ENCODE measurements at places on chromosomes 13 and 19.

- no peak for DNase-seq
These were observed 1670.4 kb upstream of the SPRY2 start for GRCh38 chr13:82011355-82011754.

GRCh38 chr13:31367410-31367809 is 167.6 kb downstream of the B3GLCT start:
- no peak for DNase-seq

DNA sequence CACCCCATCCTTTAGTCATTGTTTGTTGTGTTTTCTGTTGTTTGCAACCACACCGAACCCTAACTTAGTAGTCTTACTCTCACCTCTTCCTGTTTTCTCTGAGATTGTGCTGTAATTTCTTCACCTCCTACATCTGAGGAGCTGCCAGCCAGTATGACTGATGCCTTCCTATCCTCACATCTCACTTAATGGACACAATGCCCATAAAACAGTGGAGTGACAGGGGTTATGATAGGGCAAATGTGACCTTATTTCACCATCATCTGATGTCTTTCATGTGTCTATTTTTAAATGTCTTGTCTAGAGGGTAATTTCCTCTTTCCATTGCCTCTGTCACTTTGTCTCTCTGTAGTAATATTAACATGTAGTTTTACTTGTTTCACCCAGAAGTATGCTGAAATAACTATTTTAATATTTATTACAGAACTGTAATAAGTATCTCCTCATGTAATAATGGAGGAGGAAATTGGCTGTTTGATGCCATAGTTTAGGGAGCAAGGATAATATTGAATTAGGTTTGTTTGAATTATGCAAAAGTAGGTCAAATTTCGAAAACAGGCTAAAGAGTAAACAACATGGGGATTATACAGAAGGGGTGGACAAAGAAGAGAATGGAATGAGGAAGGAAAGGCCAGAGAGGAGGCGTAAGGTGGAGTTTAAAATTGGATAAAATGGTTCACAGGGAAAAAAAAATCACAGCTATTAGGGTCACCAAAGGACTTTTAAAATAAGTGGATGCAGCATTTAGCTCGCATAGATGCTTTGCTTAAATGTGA is 103.5 kb upstream of the SPRY2 start:
- DNase-seq, result no peak

- DNase-seq, result no peak
These were observed 40.6 kb downstream of the DCLK1 start for GRCh38 chr13:36090592-36090991.

DNA sequence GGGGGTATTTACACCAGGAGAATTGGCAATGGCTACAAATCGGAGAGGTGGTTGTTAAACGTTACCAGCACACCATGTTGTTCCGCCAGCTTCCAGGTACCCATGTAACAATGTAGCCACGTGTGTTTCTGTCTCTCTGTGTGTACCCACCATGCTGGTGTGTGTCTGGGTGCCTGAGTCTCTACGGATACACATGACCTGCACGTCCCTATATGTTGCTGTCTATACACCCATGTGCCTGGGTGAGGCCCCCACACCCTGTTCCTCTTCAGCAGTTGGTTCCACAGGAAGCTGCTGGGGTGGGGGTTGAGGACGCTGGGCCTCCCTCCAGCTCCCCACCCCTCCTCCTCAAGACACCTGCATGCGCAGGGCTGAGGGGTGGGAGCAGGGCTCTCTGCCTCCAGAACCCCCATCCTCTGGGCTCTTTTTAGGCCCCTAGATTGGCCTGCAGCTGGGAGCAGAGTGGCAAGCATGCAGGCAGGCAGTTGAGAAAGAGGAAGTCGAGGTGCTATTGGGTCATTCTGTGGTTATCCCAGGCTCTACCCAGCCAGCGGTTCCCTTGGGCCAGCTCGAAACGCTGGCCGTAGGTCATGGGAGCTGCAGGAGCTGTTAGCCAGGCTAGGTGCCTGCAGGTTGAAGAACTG is at the start of gene ARHGEF18:
TSS of gene ARHGEF18 (plus strand) at position 351 of the 644 bp plus-strand sequence. CDS start 13,954 bp downstream, outside the sequence.
- no peak for DNase-seq

GRCh38 chr13:34883396-34883795 is 58.7 kb upstream of the NBEA start:
- peak; percentile 57 for DNase-seq

DNA sequence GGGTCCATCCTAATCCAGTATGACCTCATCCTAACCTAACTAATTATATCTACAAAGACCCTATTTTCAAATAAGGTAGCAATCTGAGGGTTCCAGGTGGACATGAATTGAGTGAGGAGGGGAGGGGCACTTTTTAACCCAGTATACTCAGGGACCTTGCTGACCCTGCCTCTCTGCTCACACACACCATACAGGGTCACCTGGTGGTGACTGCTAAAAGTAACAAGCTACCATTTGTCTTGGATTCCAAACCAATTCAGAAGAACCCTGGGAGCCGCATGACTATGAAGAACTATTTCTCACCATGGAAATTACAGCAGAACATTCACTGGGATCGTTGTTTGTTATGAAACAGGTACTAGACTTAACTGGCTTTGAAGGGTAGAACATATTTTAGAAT is 151.9 kb downstream of the LACC1 start:
- no peak for DNase-seq

- DNase-seq, result no peak
These were observed 11.4 kb downstream of the MCF2L start for GRCh38 chr13:112980434-112980833.

DNA sequence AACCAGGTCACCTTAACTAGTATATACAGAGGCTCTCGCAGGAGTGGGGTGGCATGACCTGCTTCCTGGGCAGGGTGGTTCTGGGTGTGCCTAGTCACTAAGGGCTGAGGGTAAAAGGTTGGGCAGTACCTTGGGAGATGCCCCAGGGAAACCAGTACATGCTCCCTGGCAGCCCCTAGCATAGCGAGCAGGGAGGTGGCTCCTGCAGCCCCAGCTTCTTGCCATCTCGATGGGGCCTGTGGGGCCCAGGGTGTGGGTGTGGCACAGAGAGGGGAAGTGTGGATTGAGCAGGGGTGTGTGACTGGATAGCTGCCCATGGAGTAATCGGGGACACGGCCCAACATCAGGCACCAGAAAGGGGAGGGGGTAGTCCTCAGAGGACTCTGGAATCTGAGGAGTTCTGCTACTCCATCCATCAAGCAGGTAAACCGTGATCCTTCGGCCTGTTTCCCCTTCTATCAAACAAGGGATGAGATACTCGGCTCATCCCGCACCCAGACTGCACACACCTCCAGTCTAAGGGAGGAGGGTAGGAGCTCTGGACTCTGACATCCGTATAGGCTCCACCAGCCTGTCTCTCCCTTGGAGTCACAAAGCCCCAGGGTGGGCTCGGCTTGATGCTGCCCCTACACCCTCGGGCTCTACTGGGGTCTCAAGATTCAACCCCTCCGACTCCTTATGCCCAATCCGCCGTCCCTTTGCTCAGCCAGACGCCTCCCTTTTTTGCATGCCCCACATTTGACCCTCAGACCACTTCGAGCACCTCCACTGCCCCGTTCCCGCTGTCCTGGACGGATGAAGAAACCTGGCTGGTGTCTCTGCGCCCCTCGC is 1.1 kb downstream of the ZBTB45 start:
- peak; percentile 48 for DNase-seq

DNA sequence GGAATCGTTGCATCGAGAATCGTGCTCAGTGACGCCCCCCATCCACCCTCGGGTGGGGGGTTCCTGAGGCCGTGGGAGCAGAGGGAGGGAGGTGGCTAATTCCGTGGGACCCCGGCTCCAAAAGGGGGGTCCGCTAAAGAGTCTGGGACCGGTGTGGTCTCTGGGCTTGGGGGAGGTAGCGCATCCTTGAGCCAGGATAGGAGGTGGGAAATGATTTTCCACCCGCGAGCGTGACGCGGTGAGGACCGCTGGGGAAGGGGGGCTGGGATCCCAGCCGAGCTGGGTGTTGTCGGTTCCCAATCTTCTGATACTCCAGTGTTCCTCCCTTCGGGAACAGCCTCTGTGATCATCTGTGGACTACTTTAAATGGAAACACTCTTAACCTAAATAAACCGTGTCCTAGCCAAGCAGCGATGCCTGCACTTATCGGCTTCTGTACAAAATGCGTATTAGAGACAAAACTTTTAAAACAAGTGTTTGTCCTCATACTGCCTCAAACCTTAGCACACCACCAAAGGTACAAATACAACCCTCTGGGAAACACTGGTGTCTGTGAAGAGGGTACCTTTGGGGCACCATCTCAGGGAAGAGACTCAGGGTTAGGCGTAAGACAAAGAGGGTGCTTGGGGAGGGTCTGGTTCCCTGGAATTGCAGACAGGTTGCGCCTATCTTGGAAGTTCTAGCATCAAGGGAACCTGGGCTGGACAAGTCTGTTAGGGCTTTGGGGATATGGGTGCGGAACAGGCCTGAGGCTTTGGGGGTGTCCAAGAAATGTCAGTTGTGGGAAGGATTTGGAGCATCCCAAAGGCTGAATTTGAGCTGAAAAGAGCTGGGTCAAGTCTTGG is 16.0 kb downstream of the KCNC3 start:
- no peak for DNase-seq

GRCh38 chr19:30564551-30565011 is 192.4 kb downstream of the ZNF536 start:
- no peak for DNase-seq

DNA sequence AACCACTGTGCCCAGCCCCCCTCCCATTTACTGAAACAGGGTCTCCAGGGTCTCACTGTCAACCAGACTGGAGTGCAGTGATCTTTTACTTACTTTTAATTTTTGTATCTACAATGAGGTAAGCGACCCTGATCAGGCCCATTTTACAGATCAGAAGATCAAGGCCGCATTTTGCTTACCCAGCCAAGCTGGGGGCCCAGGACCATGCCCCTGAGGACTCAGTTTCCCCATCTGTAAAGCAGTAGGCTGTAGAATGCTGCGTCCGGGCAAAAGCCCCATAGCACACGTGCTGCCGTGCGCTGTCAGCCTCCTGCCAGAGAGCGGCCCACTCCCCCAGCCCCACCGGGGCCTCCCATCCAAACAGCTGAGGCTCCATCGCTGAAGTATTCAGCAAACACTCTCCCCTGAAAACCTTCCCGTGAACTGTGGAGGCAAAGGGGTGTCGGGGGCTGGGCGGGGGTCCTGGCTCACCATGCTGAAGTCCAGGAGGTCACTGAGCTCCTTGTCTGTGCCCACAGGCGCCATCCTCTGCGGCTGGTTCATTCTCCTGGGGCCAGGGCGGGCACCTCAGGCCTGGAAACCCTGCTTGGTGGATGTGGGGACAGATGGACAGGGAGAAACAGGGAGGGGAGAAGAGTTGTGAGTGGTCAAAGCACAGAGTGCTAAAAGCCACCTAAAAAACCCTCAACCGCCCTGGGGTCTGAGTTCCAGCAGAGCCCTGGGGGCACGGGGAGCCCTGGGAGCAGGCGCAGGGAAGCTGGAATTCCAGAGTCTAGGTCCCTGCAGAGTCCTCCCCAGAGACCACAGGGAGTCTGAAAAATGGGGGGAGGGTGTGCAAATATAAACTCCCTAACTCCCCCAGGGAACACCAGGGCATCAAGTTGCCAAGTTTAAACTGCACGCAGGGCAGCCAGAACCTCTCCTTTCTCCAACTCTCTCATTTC is 2.4 kb downstream of the TCF3 start:
- DNase-seq, result no peak

GRCh38 chr19:51681286-51681941 is 11.7 kb upstream of the SPACA6 start:
- DNase-seq, result no peak
